CD4-positive, alpha-beta memory T cell (primary cell): ENCODE measurements at places on chromosomes 3 and 15. TPM values are rescaled to one million over a fixed set of nuclear protein-coding genes. Genes with fewer than 3 reads are reported as not detected.

GRCh38 chr3:185024966-185025365 is 127.9 kb downstream of the C3orf70 start:
- no peak for DNase-seq

- DNase-seq: no peak
These were observed 20.2 kb downstream of the SIN3A start for GRCh38 chr15:75431270-75431669.

DNA sequence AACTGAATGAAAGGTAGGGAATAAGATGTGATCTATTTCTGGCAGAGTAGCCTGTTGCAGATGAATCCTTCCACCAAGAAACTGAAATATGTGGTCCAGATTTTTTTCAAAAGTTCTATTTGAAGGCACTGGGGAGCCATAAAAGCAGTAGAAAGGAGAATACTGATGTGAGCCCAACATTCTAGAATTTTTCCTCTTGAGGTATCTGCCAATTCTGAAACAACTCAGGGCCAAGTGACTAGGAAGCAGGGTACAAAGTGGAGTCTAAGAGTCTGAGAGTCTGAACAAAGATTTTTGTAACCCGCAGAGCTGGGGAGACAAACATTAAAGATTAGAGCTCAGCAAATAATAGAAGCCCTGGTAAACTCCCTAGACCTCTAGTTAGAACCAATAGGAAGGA is 58.3 kb upstream of the SLCO3A1 start:
- DNase-seq: no peak

- DNase-seq: no peak
These were observed 142.3 kb downstream of the SSR3 start for GRCh38 chr3:156412600-156412999.

DNA sequence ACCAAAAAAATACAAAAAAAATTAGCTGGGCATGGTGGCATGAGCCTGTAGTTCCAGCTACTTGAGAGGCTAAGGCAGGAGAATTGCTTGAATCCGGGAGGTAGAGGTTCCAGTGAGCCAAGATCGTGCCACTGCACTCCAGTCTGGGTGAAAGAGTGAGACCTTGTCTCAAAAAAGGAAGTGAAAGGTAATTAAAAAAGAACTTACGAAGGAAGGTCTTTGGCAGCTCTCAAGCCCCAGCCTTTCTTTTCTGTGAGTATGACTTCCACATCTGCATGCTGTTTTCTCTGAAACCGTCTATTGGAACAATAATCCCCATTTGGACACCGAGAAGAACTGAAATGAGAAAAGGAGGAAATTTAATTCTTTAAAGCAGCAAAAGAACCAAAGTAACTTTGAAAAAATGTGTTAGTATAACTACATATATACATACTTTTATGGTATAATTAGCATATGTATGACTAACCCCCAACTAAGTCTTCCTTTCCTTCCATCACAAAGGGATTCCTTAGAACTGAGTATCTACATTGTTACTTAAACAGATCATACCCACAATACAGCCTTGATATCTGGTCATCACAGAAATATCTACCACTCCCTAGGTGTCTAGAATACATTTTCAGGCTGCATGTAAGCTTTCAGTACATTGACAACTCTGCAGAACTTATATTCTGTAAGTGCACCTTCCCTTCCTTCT is 50.1 kb downstream of the SETD2 start:
- no peak for DNase-seq

DNA sequence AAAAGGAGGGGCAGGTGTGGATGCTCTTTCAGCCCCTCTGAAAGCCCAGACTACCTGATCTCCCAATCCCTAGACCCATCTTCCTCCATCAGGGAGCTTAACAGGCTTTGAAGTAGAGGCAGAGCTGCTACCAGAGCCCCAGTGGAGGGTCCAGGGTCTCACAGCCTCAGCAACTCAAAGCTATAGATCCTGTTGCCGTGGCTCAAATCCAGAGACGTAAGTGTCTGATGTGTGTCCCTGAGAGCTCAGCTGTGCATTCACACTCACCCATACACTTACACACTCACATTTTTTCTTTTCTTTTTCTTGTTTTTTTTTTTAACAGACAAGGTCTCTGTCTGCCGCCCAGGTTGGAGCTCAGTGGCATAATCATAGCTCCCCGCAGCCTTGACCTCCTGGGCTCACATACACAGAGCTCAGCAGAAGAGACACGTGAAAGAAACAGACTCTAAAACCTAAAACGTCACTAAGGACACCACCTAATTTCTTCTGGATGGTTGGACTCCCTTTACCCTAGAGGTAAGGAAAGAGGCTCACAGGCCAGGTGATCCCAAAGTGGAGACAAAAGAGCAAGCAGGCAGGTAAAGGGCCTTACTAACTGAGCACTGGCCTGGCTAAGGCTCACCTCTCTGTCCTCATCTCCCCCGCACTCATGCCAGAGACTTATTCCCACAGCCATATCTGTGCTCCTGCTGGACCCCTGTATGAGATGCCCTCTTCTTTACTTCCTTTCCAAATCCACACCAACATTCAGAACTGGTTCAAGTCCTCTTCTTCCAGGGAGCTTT is 80.7 kb downstream of the SCN11A start:
- DNase-seq: no peak

DNA sequence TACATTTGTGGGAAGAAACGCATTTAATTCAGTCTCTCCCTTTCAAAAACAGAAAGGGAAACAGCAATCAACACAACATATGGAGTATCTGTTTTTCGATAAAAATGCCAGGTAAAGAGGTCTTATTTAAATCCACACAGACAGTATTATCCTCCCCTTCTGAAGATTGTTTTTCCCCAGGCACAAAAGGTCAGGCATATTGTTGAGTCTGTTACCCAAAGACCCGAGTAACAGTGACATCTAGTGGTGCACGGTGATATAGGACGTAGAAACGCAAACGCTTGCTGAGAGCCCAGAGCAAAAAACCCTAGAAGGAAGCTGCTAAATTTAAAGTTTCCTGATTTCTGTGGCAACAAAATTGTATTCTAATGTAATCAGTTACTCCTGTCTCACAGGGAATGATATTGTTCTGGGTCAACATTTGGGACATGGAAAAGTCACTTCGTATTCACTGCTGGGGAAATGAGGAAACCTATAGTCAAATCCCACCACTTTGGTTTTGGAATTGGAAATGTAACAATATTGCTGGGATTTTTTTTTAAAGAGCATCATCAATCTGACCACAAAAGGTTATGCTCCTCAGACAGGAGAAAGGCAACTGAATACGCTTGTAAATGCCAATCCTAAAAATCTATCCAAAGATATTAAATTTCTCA is 312.7 kb upstream of the CCDC54 start:
- peak; percentile 43 for DNase-seq

The C3orf18 gene
- total RNA-seq: 14.3 TPM

The NAA80 gene
- 33.7 TPM for total RNA-seq

The TYRO3 gene
- 0.36 TPM for total RNA-seq
